ENCODE measurements at places on chromosomes 4 and X.

DNA sequence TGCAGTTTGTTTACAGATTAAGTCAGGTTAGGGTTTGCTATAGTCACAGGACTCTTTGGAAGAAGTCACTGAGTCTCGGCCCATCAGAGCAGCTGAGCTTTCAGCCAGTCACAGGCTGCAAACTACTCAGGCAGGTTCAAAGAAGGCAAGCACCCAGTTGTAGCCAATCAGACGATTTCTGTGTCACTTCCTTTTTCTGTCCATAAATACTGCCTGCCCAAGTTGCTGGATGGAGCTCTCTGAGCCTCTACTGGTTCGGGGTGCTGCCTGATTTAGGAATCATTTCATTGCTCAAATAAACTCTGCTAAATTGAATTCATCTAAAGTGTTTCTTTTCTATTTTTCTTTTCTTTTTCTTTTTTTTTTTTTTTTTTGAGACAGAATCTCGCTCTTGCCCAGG, 7.3 kb upstream of the SH3BP2 start:
- no peak for DNase-seq

- DNase-seq = no peak
Measured at GRCh38 chr4:177070533-177071058, 239.1 kb upstream of the NEIL3 start.

DNA sequence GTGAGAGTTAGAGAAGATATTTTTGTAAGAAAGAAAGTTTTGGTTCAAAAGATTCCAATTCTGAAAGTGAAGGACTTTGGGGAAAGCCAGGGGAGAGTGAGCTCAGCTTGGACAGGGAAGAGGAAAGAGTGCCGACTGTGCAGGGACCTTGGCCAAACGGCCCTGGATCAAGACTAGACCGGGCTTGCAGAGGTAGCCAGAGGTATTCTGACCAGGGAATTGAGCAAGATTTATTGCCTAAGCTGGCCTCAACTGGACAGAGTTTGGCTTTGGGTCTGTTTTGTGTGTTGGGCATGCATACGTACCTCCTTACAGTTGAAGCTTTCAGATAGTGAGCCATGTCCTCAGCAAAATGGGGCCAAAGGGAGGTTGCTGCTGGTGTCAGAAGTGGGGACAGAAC, 11.6 kb downstream of the PLAC1 start:
- DNase-seq = no peak

DNA sequence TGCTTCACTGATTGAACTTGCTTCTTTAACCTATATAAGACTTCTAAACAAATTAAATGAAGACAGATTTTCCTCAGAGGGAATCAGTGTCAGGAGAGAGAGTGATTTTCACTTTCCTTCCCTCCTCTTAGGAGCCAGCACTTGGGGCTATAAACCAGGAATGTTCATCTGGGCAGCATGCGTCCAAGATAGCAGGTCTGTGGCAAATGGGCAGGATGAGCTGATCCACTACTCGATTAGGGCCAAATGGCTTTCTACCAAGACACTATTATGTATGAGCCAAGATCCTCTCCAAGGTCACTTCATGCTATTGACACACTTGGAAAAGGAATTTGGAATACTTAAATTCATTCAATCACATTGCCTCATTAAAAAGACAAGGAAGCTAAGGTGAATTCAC, 203.9 kb upstream of the GRID2 start:
- no peak for DNase-seq

GRCh38 chr4:184386271-184386781, 88.0 kb downstream of the IRF2 start:
- peak; percentile 72 for DNase-seq

DNA sequence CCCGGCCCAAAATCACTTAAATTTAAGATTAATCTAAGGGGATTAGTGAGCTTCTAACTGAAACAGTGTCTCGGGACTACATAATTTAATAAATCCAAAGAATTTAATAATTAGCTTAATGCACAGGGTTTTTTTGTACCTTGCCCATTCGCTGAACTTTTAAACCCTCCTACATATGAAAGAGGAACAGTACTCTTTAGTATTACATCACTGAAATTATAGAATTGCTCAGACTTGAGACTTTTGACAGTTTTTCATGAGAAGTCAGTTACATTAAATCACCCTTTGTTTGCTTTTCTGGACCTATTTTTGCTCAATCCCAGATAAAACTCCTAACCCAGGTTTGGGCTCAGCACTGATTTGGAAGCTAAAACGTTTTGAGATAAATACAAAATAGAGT, 2.4 kb upstream of the TADA2B start:
- DNase-seq = no peak

DNA sequence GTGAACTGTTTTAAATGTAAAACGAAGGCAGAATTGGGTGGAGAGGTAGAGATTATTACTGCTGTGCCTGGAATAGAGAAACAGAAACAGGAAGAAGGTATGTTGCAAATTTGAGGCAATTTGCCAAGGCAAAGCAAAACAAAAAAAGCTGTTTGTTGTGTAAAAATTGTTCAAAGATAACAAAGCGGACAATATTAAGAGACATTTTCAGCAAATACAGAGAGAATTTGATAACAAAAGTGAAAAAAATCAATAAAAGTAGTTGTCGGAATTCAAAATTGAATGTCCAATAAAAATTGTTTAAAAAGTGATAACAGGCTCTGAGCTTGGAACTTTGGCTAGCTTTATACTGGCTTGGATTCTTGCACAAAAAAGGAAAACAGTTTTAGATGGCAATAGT, 14.4 kb upstream of the SMS start:
- no peak for DNase-seq

GRCh38 chr4:117421706-117422105, 336.3 kb upstream of the TRAM1L1 start:
- DNase-seq = no peak

- peak; percentile 47 for DNase-seq
Measured at GRCh38 chrX:44903107-44903506, 30.1 kb downstream of the KDM6A start.

GRCh38 chr4:76729980-76730379, 168.0 kb downstream of the SOWAHB start:
- DNase-seq = no peak
